ENCODE measurements at places on chromosomes 6 and 20.

DNA sequence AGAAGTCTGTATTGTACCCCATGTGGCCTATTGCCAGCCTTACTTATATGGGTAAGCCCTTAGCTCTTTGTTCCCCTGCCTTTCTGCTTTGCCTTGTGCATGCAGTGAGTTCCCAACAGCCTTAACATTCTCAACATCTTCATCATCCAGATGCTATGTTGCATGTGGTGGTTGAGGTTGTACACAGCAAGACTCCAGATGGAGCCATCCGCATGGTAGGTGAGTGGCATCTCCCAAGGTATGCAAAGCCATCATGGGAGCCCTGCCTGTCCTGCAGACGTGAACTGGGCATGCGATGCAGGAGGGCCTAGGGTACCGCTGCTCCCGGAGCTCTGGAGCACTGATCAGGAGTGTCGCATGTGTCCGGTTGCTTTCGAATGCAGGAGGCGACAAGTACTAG lies 16.1 kb downstream of the CEP43 start:
- DNase-seq: no peak

DNA sequence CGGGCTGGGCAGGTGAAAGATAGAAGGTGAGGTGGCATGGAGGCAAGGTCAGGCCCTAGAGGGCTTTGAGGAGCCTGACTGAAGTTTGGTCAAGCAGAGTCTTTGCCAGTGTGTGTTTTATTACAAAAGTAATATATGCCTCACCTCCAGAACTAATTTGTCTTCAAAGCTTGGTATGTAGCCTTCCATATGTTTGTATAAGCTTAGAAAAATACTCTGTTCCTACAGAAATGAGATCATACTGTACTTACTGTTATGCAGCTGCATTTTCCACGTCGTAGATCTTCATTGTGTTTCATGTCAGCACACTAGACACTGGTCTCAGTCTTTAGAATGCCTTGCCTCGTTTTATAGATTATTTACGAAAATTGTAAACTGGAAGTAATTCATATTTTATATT lies 61.8 kb downstream of the ANKS1A start:
- no peak for DNase-seq

DNA sequence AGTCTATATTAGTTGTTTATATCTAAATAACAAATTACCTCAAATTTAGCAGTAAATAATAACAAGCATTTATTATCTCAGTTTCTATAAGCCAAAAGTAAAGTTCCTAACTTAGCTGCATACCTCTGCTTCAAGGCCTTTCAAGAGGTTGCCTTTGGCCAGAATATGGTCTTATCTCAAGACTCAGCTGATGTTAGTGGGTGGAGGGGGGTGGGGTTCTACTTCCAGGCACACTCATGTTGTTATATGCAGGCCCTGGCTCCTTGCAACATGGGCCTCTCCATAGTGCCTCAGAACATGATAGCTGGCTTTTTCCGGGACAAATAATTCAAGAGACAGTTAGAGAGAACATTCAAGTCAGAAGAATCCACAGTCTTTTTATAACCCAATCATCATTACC lies 266.0 kb downstream of the ADGRB3 start:
- no peak for DNase-seq

DNA sequence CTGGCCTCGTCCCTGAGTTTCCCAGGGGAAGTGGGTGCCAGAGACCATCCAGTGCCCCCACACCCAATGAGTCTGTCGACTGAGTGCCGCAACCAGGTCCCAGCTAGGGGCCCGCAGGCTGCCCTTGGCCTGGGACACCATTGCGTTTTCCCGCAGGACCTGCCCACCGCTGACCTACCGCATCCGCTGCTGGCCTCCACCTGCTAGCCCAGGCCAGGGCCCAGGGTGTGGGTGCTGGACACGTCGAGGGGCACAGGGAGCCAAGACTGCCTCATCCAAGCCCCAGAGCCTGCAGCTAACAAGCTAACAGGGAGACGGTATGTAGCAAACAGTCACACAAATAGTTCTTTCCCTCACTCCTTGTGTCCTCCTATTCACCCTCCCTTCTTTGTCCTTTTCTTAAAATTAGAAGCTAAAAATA lies 97.7 kb downstream of the TMEM242 start:
- no peak for DNase-seq

- no peak for DNase-seq
Observed at GRCh38 chr6:43412541-43412940, 14.8 kb upstream of the ABCC10 start.

DNA sequence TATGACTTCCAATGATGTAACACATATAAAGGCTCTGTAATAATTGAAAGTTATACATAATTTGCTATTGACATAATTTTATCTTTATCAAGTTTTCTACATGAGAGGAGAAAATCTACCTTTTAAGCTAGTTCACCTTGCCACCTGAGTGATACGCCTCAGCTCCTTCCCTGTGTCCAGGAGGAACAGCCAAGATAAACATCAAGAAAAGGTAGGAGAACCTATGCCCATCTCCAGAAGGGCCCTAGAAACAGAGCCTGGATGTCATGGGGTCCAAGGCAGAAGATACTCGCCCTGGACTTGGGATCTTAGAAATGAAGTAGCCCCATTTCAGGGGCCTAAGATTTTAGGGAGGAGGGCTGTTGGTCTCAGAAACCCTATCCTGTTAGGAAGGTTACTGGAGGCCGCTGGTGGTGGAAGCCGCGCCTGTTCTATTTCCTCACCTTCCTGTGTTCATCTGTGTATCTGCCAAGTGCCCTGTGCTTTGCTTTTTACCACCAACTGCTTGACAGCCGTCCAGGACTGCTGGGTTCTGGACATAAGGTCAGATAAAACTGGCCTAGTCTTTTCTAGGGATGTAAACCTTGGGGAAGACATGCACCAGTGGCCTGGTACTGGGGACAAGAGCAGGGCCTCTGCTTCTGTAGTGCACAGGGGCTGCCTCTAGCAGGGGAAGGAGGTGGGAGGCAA lies 178.5 kb downstream of the ARID1B start:
- DNase-seq: no peak

DNA sequence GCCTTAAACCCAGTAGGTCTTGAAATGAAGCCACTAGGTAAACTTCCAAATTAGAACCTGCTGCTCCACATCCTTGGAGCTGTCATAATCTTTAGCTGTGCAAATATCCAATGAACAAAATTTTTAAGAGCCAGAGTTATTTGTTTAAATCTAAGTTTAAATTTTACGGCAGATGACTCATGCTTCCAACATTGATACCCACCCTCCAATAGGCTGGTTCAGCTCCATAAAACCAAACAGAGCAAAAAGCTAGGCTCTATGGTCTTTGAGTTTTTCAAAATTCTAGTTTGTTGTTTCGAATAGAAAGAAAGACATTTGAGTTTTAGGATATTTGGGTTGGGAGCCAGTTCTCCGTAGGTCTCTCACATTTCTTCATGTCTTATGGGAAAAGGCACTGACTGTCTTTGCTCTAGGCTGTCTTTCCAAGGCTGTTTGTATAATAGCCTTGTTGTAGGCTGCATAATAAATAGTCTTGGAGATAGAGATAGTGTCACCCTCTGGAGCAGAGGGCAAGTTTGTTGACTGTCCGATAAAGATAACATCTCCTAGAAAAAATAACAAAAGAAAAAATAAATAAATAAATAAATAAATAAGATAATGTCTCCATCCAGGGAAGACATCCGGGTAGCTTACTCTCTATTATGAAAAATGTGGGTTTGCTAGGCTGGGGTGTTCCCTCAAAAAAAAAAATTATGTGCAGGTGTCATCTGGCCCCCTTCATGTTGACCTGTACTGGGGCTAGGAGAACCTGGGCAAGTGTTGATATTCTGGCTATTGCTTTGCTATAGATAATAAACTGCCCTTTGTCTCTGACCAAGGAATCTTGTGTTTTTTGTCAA lies 36.5 kb downstream of the SLC2A12 start:
- DNase-seq: no peak

DNA sequence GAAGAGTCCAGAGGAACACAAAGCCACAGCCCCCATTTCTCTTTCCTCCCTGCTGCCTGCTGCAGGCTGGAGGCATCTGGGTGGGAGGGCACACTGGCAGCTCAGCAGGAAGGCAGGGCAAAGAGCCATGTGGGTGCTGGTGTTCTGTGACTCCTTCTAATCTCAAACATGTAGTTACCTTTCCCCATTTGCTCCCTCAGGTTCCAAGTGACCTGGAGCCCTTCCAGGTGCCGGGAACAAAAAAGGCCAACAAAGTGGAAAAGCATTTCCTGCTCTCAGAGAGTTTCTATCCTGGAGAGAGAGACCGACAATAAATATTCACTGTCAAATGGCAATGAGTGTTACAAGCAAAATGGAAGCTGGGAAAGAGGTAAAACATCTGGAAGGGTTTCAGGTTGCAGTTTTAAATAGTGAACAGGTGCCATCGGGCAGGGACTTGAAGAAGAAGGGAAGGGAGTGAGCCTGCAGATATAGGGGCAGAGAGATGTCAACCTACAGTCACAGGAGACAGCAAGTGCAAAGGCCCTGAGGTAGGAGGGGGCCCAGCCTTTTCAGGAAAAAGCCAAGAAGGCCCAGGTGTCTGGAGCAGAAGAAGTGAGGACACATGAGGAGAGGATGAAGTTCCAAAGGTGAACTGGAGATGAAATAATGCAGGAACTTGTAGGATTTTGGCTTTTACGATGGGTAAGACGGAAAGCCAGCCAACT lies 43.6 kb upstream of the IYD start:
- DNase-seq: no peak

- DNase-seq: no peak
Observed at GRCh38 chr6:129032602-129033001, 149.7 kb downstream of the LAMA2 start.

- DNase-seq: no peak
Observed at GRCh38 chr6:149948011-149948410, 6.2 kb downstream of the ULBP2 start.

DNA sequence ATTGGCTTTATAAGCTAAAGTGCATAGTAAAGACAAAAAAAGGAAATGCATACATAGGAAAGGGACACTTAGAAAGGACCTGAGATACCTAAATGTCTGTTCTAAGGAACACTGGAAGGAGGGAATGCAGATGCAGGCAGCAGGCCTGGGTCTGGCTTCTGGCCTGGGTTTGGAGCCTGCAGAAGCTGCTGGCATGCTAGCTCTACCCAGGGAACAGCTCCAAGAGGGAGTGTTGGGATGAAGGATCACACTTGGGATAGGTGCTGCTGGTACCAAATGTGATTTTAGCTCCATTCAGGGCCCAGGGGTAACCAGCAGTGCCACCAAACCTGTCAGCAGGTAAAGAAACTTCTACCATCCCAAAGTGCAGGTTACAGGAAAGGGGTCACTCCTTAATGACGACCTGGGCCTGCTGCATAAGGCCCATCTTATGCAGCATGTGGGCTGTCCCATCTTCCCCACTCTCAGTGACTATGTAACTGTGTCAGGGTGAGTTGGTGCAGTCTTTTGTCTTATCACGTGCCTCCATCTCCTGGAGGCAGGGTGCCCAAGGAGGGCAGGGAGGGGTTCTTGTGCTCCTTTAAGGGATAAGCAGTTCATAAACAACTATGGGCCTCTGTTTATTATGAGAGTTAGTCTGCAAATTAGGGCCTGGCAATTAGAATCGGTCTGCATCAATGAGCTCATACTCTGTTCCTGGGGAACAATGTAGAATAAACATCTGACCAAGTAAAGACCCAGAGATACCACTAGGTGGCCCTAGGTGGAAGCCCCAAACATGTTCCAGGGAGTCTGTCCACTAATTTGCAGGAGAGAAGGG lies 26.9 kb downstream of the DDX27 start:
- no peak for DNase-seq

DNA sequence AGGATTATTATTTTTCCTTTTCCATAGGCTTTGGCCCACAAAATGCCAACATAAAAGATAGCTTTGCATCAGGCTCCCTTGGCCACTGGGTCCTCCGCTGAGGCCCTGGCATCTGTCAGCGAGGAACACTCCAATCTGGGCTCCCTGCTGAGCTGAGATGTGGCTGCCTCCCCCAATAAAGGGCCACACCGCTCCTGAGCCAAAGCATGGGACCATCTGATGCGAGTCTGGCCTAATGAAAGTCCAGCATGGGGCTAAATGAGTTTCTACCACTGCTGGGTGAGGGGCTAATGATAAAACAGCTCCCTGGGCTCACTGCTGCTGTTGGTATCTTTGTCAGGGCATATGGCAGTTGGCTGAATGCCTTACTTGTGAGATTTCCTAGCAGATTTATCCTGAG lies 817.5 kb upstream of the SLC35B3 start:
- no peak for DNase-seq

GRCh38 chr6:41734666-41735426 lies 562 bp downstream of the TFEB start:
- DNase-seq: peak; percentile 43

GRCh38 chr6:144190593-144190992 lies 40.3 kb downstream of the STX11 start:
- no peak for DNase-seq

DNA sequence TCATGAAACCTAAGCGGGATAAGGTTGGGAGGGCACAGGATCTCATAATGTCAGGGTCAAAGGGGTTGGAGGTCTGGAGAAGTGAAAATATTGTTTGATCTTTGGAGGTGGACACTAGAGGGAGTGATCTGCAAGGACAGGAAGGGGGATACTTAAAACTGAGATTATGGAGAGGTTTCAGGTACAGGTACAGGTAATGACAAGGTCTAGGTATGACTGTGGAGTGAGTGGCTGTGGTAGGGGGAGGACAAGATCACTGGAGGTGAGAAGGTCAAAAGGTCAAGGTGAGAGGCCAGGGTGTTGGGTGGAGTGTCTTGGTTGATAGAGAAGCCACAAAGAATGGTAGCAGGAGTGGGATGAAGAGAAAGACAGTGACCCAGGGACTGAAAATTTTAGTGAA lies 16.8 kb upstream of the NOTCH4 start:
- no peak for DNase-seq

- DNase-seq: no peak
Observed at GRCh38 chr6:24990944-24991809, 55.4 kb upstream of the RIPOR2 start.

DNA sequence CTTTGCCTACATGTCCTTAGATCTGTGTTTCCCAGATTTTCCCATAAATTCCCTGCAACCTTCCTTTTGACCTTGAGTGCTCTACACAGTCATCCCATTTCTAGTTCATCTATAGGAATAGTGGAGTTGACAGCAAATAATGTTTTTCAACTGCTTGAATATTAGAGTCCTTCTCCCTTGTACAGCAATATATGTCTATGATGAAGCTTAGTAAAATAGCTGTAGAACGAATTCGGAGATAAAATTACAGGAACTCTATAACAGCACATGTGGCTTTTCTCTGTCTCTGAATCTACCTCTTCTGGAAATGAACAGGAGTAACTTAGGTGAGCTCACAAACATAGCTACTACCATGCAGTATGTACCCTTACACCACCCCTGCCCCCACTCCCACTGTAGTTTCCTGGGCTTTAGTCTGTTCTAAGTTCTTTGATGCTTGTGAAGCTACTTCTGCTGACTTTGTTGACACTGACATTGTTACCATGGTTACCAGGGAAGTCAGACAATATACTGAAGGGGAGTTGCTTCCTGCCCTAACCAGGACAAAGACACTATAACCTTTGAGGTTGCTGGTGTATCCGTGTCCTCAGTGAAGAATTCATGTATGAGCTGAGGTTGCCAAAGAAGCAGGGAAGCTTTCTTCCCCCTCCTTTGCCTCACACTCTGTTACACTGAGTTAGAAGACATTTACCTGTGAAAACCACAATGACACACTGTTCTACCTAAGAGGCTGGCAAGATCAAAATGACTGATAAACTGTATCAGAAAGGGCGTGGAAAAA lies 35.8 kb upstream of the SHLD1 start:
- DNase-seq: no peak
